ENCODE measurements at places on chromosomes 7 and 10.

GRCh38 chr10:97024168-97025073, 161.3 kb downstream of the SLIT1 start:
- no peaks in the 10 kb centered on the region for H3K36me3 ChIP-seq
- peak; percentile 42 for DNase-seq
- no peak overlapping the region for H3K4me3 ChIP-seq
- no peak overlapping the region for H3K27ac ChIP-seq
- no peaks in the 10 kb centered on the region for H3K27me3 ChIP-seq

GRCh38 chr7:38558761-38559345, 72.3 kb downstream of the AMPH start:
- H3K4me3 ChIP-seq: no peak overlapping the region
- peaks cover 2% of the 10 kb centered on the region for H3K4me1 ChIP-seq
- no peaks in the 10 kb centered on the region for H3K36me3 ChIP-seq
- no peaks in the 10 kb centered on the region for H3K27me3 ChIP-seq
- no peak overlapping the region for H3K27ac ChIP-seq
- peak; percentile 11 for DNase-seq

DNA sequence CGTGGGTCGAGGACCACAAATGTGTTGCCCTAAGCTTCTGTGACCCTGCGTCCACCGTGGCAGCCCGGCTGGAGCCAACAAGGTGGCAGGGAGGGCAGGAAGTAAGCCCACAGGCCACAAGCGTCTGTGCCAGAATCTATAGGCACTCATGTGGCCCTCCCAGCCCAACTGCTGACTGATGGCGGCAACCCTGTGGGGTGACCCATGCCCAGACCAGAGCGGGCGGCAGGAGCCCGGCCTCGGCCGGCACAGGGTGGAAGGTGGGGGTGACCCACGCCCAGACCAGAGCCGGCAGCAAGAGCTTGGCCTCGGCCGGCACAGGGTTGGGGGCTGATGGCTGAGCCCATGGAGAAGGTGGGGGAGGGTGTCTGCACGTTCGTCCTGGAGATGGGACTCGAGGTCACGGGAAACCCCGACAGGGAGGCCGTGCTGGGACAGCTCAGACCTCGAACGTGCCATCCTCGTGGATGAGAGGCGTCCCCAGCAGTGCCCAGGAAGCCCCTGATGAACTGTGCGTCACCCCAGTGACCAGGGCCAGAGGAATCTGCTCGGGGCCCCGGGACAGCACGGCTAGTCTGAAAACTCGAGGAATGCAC, 181.0 kb downstream of the ELFN1 start:
- no peak overlapping the region for H3K27ac ChIP-seq
- H3K4me3 ChIP-seq: no peak overlapping the region
- no peak for DNase-seq

DNA sequence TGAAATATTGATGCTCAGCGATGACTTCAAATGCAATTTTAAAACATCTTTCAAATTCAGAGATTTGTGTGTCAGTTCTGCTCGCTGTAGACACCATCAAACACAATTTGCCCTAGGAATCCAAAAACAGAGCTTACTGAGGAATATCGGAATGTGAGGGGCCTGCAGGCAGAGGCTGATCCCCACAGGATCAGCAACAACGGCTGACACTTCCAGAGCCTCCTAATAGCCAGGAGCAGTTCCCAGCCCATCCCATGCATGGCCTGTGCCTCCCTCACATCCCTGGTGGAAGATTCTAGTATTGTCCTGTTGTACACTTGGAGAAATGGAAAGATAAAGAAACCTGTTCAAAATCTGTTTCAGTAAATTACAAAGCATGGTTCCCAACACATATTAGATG, 129.7 kb upstream of the VWC2 start:
- H3K27me3 ChIP-seq: no peaks in the 10 kb centered on the region
- H3K36me3 ChIP-seq: no peaks in the 10 kb centered on the region
- no peak overlapping the region for H3K4me3 ChIP-seq
- no peak overlapping the region for H3K27ac ChIP-seq

- no peaks in the 10 kb centered on the region for H3K36me3 ChIP-seq
- H3K4me1 ChIP-seq: peaks cover 25% of the 10 kb centered on the region
- DNase-seq: peak; percentile 52
Observed at GRCh38 chr10:86402283-86402941, 35.8 kb upstream of the GRID1 start.

- H3K27ac ChIP-seq: no peak overlapping the region
- no peaks in the 10 kb centered on the region for H3K36me3 ChIP-seq
- H3K4me3 ChIP-seq: no peak overlapping the region
- no peaks in the 10 kb centered on the region for H3K27me3 ChIP-seq
- peak; percentile 3 for DNase-seq
Observed at GRCh38 chr7:129530795-129531391, 28.6 kb downstream of the SMKR1 start.

GRCh38 chr7:132053871-132054270, 497.4 kb upstream of the PODXL start:
- no peaks in the 10 kb centered on the region for H3K27me3 ChIP-seq
- H3K27ac ChIP-seq: no peak overlapping the region
- no peaks in the 10 kb centered on the region for H3K36me3 ChIP-seq
- H3K4me1 ChIP-seq: peaks cover 8% of the 10 kb centered on the region
- H3K4me3 ChIP-seq: no peak overlapping the region
- no peak for DNase-seq

- H3K36me3 ChIP-seq: peaks cover 11% of the 10 kb centered on the region
- no peaks in the 10 kb centered on the region for H3K27me3 ChIP-seq
- no peak overlapping the region for H3K27ac ChIP-seq
- no peaks in the 10 kb centered on the region for H3K4me1 ChIP-seq
- DNase-seq: no peak
Observed at GRCh38 chr7:155685070-155685790, 40.8 kb downstream of the RBM33 start.

DNA sequence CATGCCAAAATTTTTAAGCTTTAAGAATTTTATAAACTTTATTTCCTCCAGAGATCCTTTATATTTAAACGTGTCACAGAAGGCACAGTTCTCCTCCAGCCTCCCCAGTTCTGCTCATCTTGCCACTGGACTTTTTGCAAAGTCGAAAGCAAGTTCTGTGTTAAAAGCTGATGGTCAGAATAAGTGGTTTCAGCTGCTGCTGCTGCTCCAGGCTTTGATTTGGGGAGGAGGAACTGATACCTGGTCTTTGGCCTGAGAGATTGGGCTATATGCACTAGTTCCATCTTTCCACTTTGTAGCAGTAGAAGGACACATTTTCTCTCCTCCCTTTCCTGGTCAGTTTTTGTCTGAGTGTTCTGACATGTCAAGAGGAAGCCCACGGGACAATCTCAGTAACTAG, 435.9 kb upstream of the PHF14 start:
- H3K27ac ChIP-seq: no peak overlapping the region
- H3K36me3 ChIP-seq: no peaks in the 10 kb centered on the region
- no peaks in the 10 kb centered on the region for H3K27me3 ChIP-seq
- DNase-seq: no peak
- H3K4me3 ChIP-seq: no peak overlapping the region

DNA sequence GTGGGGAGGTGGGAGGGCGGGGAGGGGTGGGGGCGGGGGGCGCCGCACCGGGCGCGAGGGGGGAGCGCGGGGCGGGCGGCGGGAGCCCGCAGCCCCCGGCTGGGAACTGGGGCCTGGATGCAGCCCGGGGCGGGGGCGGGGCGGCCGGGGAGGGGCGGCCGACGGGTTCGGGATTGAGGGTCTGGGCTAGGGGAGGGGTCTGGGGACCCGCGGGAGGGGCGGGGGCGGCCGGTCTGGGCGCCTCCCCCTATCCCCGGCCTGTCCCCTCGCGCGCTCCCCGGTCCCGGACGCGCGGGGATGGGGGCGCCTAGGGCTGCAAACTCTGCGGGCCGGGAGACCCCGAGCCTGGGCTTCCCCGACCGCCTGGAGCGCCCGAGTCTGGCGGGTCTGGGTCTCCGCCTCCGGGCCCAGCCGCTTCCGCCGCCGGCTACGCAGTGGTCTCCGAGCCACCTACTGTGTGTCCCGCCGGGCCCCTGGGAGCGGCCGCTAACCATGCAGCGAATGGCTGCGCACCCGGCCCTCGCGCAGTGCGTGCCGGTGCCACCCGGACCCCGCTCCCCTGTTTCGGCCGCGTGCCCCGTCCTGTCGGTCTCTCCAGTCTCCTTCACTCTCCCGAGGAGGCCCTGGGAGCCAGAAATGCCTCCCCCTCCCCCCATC, 375 bp upstream of the FGF8 start:
- H3K4me1 ChIP-seq: peaks cover 48% of the 10 kb centered on the region
- no peak overlapping the region for H3K4me3 ChIP-seq
- no peak for DNase-seq
- H3K27ac ChIP-seq: no peak overlapping the region
- peaks cover 87% of the 10 kb centered on the region for H3K27me3 ChIP-seq
- no peaks in the 10 kb centered on the region for H3K36me3 ChIP-seq

GRCh38 chr7:149427096-149427680, 33.7 kb downstream of the ZNF777 start:
- peaks cover 18% of the 10 kb centered on the region for H3K27me3 ChIP-seq
- H3K36me3 ChIP-seq: peaks cover 28% of the 10 kb centered on the region
- peaks cover 12% of the 10 kb centered on the region for H3K4me1 ChIP-seq

GRCh38 chr10:11553773-11554381, 57.6 kb downstream of the USP6NL start:
- H3K4me3 ChIP-seq: no peak overlapping the region

DNA sequence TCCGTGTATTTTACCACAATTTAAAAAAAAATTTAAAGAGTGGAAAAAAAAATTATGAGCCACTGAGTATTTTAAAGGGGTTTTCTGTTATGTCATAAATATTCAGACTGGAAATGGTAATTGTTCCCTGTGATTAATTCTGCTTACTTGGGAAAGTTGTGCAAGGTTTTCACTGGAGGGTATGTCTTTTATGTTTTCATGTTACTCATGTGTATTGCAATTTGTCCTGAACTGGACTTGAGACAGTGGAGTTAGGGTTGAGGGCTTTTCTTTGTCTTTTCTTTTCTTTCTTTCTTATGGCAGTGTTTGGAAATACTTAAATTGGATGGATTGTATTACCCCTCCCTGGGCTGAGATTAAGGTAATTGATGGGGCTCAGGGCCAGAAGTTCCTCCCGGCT, 257.7 kb downstream of the BAMBI start:
- H3K27me3 ChIP-seq: peaks cover 2% of the 10 kb centered on the region
- H3K4me1 ChIP-seq: peaks cover 3% of the 10 kb centered on the region
- DNase-seq: no peak
- H3K27ac ChIP-seq: no peak overlapping the region
- H3K36me3 ChIP-seq: no peaks in the 10 kb centered on the region

DNA sequence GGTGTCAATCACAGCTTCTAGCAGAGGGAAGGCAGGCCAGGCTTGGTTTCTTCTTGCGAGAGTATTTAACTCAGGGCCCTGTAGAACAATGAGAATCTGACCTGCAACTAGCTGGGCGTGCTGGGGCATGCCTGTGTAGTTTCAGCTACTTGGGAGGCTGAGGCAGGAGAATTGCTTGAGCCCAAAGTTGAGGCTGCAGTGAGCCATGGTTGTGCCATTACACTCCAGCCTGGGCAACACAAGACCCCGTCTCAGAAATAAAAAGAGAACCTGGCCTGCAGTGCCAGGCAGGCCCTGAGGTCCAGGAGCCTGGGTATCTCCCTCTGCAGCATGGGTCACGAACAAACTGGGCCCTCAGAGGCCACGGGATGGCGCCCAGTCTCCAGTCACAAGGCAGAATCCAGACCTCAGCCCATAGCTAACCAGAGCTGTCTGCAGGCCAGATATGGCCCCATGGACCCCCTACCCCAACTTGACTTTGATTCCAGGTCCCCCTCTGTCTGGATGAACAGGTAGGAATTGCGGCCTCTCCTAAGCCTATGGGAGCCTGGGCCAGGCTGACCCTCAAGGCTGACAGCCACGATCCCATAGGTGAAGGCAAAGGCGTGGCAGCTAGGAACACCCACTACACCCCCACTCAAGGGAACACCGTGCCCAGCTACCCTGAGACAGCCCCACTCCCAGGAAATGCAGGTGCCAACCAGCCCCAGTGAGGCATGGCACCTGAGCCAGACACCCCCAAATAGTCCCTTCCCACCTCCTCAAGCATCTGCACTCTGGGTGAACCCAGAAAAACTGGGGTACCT, 102.7 kb upstream of the TNRC18 start:
- H3K27me3 ChIP-seq: no peaks in the 10 kb centered on the region
- peak; percentile 53 for DNase-seq
- H3K4me3 ChIP-seq: peak overlapping the region; percentile 96
- peaks cover 24% of the 10 kb centered on the region for H3K4me1 ChIP-seq

GRCh38 chr7:135335628-135336139, 102.0 kb downstream of the STRA8 start:
- no peaks in the 10 kb centered on the region for H3K36me3 ChIP-seq
- no peak overlapping the region for H3K4me3 ChIP-seq
- peaks cover 18% of the 10 kb centered on the region for H3K4me1 ChIP-seq
- no peaks in the 10 kb centered on the region for H3K27me3 ChIP-seq
- H3K27ac ChIP-seq: no peak overlapping the region

- DNase-seq: no peak
- H3K27ac ChIP-seq: no peak overlapping the region
Observed at GRCh38 chr7:72334066-72334465, 78.1 kb downstream of the CALN1 start.

GRCh38 chr10:24722676-24723385, 856 bp downstream of the ARHGAP21 start:
- peak overlapping the region; percentile 98 for H3K27ac ChIP-seq
- H3K4me3 ChIP-seq: peak overlapping the region; percentile 87
- peaks cover 14% of the 10 kb centered on the region for H3K4me1 ChIP-seq
- DNase-seq: peak; percentile 77
- H3K27me3 ChIP-seq: no peaks in the 10 kb centered on the region

GRCh38 chr10:88534072-88534665, 48.9 kb downstream of the RNLS start:
- H3K27ac ChIP-seq: no peak overlapping the region
- no peak overlapping the region for H3K4me3 ChIP-seq
- H3K36me3 ChIP-seq: no peaks in the 10 kb centered on the region

DNA sequence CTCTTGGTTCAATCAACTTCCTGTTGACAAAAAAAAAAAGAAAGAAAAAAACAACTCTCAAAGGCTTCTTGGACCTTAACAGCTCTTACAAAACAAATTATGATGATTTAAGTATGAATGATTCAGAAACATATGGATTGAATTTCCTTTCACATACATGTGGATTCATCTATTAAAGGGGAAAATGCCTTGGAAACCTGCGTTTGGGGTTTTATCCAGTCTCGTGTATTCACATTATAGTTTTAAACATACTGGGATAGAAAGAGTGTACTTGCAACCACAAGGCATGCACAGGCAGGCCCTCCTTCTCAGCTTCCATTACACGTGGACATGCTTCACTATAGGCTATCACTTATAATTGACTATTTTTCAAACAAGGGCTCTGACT, 286.7 kb downstream of the INHBA start:
- no peaks in the 10 kb centered on the region for H3K27me3 ChIP-seq
- H3K4me1 ChIP-seq: no peaks in the 10 kb centered on the region
- H3K27ac ChIP-seq: no peak overlapping the region
- no peak overlapping the region for H3K4me3 ChIP-seq
- no peaks in the 10 kb centered on the region for H3K36me3 ChIP-seq
